NCI-H69 (cell line): ENCODE measurements at places on chromosomes 6 and 20.

GRCh38 chr20:41992481-41992880, 374.3 kb upstream of the CHD6 start:
- no peak for DNase-seq

- DNase-seq = no peak
Observed at GRCh38 chr20:7308163-7308562, 540.7 kb downstream of the BMP2 start.

DNA sequence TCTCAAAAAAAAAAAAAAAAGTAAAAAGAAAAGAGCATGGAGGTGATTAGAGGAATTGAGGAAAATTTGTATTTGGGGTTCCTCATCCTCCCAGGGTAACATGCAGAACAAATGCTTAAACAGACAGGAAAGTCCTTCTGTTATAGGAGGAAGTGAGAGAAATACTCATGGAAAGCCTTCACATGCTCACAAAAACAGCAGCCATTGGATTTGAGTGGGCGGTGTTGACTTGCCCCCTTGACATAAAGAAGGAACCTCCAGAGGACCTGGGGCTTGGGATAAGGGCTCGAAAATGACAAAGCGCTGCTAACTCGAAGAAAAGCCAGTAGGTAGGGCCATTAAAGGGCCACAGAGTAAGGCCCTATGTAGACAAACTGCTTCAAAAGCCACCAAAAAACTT, 17.5 kb upstream of the SAMHD1 start:
- DNase-seq = no peak

GRCh38 chr6:129606664-129607063, 103.3 kb downstream of the ARHGAP18 start:
- no peak for DNase-seq

GRCh38 chr20:11844691-11845090, 73.0 kb upstream of the BTBD3 start:
- no peak for DNase-seq

- no peak for DNase-seq
Observed at GRCh38 chr20:43748274-43748673, 21.5 kb upstream of the GTSF1L start.

GRCh38 chr6:165308926-165309731, at the start of gene C6orf118:
C6orf118 (minus strand) TSS chr6:165309605; CDS start chr6:165309586, 19 bp downstream.
- peak; percentile 45 for DNase-seq

- no peak for DNase-seq
Observed at GRCh38 chr20:44896583-44896982, 11.1 kb downstream of the YWHAB start.

- peak; percentile 67 for DNase-seq
Observed at GRCh38 chr20:44651684-44652423, at the start of gene ADA. ADA (minus strand) TSS chr20:44651699; CDS start chr20:44651607, 92 bp downstream.

GRCh38 chr6:3841066-3841454, 8.1 kb upstream of the FAM50B start:
- DNase-seq = no peak

DNA sequence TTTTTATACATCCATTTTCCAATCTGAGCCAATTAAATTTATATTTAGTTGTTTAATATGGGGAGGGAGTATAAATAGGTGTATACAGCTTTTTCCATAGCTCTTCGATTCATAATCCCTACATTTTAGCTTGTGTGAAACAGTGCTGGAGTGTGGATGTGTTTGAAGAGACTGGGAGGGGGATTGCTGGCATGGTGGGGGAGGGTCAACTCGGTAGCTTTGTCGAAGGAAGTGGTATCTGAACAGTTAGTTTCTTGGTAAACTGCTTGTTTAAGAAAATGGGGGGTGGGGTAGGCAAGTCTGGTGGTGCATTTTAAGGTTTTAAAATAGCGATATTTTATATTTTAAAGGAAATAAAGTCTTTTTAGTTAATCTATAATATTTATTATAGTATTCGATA, 1.4 kb upstream of the LIN28B start:
- DNase-seq = peak; percentile 80

DNA sequence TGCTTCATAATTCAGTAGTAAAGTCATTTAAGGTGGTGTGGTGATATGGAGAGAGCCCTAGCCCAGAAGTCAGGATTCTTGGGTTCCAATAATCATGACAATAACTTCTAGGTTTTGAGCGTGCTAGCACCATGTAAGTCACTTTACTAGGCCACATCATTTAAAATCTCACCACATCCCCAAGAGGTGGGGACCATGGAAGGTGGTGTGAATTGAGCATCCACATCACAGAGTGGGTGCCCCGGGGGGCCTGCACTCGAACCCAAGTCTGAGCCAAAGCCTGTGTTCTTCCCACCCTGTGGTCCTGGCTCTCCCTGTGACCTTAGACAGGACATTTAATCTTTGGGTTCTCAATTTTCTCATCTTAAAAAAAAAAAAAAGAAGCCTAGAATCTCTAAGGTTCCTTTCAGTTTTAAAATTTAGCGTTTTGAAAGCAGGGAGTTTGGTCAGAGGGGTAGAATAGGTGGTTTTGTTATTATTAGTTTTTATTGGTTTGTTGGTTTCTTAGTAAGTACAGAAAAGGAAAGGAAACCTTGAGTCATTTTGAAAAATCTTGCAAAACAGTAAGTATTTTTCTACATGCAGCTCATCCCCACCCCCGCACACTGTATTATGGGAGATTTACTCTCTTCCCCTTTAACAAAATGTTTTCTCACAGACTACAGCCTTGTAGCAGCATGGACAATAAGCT, 26.4 kb downstream of the ARMC2 start:
- DNase-seq = no peak

- DNase-seq = no peak
Observed at GRCh38 chr6:156029286-156029985, 573.8 kb upstream of the NOX3 start.

DNA sequence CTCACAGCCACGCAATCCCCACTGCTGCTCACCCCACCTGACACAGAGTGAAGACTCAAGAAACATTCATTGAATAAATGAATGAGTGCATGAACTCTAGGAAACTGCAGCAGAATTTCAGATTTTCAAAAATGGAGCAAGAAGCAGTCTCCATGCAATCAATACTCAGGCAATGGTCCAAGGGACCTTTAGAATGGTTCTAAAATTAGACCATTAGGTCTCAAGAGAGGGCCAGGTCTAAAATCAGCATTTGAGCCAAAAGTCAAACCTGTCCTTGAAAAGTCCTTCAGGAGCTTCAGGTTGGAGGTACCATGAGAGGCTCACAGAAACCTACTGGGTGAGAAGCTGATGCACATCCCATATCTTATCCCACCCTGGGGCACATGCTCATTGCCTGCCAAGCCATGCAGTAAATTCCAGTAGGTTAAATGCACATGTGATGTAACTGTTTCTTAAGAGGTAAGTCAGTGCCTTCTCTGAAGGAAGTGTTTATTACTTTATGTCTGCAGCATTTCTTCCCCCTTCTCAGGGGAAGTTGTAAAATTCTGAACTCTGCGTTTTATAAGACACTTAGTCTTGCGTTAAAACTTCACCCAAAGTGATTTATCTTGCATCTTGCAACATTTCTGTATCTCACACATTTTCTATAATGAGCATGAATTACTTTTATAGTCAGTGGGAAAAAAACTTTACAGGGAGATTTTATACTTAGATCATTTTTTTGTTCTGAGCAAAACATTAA, 126.6 kb downstream of the ADAT2 start:
- no peak for DNase-seq

GRCh38 chr6:20931093-20931492, 396.8 kb downstream of the CDKAL1 start:
- peak; percentile 54 for DNase-seq

DNA sequence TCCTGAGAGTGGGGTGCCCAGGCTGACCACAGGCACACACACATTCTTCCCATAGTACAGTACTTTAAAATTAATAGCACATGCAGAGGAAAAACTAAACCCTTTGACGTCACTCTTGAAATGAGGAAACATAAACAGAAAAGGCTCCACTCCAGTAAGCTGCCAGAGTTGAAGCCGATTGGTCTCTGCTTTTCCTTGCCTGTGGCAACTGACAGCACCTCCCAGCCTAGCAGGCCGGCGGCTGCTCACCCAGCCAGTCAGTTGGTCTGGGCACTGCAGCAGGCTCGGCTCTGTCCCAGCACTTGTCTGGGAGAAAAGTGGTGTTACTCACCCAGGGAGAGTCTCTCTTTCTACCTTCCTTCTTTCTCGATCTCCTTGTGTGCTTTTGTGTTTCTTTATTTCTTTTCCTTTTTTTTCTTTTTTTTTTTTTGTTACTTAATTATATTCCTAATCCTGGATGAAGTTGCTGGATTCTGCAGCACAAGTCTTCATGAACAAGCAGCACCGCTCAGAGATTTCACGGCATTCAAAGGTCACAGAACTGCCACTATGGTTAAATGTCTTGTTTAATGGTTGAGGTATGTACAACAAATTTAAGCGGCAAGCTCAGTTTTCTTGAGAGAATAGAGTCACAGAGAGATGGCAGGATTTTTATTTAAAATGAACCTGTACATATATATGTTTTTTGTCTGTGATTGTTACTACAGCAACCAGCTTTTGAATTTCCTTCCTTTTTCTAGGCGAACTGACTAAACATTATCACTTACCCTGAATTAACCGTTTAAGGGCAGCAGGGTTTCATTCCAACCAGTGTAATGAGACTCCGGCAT, at the start of gene PDE7B:
PDE7B (plus strand) TSS at position 260 of the 830 bp plus-strand sequence.
- peak; percentile 74 for DNase-seq

GRCh38 chr6:158568549-158568948, 8.7 kb downstream of the TMEM181 start:
- no peak for DNase-seq

DNA sequence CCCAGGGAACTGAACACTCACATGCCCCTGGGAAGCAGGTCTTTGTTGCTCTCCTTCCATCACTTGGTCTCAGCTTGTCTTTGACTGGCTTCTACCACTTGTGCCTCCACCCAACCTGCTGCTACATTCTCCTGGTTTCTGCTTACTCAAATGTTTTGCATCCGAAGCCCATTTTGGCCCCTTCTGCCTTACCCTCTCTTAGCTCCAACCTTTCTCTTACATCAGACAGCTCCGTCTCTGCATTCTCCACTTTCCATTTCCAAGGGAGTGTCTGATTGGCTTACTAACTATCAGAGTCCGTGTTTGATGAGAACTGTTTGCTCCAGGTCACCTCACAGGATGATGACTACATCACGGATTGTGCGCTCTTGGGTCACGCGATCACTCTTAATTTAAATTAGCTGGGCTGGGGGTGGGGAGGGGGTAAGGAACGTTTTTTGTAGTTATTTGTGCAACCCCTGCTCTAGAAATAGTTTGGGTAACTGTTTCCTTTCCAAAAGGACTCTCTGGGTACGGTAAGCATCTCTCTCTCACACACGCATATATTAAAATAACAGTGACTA, 844 bp upstream of the ABRACL start:
- DNase-seq = peak; percentile 97

DNA sequence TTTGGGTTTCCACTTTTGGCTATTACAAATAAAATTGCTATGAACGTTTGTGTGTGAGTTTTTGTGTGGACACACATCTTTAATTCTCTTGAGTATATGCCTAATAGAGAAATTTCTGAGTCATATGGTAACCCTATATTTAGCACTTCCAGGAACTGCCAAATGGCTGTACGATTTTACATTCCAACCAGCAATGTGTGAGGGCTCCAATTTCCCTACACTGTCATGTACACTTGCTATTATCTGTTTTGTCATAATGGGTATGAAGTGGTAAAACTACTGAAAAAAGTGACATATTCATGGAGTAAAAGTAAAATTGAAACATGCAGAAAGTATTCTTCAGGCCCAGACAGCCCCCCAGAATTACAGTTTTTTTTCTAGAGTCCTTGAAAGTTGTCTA, 59.6 kb upstream of the ESR1 start:
- DNase-seq = no peak

GRCh38 chr20:11229772-11230171, 556.0 kb upstream of the JAG1 start:
- peak; percentile 11 for DNase-seq

GRCh38 chr20:4973330-4974097, 27.8 kb downstream of the SLC23A2 start:
- peak; percentile 48 for DNase-seq

- peak; percentile 72 for DNase-seq
Observed at GRCh38 chr6:37314487-37315156, 39.2 kb upstream of the RNF8 start.

DNA sequence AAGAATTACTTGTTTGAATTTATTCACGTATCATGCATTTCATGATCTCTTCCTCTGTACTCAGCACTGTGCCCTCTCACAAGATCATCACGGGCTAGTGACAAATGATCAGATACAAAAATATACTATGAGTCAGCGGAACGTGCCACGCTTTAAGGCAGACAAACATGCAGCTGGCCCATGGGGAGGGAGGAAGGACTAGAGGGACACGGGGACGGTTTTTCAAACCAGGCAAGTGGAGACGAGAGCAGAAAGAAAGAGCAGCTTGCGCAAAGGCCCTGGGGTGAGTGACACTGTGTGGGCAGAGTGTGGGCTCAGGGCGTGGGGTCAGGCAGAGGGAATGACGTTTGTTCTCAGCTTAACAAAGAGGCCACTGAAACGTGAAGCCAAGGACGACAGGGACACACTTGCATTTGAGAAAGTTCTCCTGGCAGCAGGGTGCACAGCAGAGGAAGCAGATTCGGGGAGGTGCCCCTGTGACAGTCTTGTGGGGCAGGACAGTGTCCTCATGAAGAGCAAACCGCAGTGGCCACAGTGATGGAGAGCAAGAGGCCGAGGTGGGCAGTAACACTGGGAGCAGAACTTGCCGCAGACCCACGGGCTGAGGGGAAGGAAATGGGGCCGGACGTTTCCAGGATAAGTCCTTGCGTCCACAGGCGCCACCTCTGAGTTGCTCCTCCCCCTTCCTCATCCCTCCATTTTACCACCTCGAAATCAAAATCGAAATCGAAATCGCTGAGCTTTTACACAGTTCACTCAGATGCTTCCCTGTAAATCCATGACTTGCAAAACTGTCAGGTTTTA, 6.9 kb upstream of the RPS6KA2 start:
- no peak for DNase-seq

- peak; percentile 78 for DNase-seq
Observed at GRCh38 chr6:43096451-43097097, 20.5 kb downstream of the PTK7 start.

DNA sequence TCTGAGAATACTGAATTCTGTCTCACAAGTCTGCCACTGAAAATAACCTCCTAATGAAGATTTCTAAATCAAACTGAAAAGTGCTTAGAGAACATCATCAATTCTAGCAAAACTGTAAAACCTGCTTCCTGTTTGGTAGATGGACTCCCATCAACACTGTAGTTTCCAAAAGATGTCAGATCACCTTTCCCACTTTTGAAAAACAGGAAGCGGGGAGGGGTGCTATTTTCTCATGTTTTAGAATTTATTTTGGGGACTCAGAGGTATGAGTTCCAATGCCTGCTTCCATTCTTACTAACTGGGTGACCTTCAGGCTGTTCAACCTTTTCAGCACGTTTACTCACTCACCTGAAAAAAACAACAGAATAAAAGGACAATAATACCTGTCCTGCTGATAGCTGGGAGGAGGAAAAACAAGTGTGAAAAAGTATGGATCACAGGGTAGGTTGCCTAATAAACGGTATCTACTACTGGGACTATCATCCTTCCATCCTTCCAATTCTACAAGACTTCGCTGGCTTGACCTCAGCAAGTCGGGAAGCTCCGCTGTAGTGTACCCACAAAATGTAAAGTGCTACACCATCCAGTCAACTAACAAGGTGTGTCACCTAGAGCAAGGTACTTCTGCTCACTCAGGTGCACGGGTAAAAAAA, 1.1 kb downstream of the ATP5F1E start:
- DNase-seq = no peak
